Cortex of kidney (tissue), 1 donor: ENCODE measurements at places on chromosomes 7 and 10.

- no peak for DNase-seq
These were observed 1087.0 kb upstream of the LRRTM3 start for GRCh38 chr10:65838811-65839210.

GRCh38 chr7:107495516-107495915, 25.7 kb downstream of the GPR22 start:
- DNase-seq = no peak

GRCh38 chr7:108001764-108002725, 916 bp downstream of the LAMB1 start:
- DNase-seq = no peak

DNA sequence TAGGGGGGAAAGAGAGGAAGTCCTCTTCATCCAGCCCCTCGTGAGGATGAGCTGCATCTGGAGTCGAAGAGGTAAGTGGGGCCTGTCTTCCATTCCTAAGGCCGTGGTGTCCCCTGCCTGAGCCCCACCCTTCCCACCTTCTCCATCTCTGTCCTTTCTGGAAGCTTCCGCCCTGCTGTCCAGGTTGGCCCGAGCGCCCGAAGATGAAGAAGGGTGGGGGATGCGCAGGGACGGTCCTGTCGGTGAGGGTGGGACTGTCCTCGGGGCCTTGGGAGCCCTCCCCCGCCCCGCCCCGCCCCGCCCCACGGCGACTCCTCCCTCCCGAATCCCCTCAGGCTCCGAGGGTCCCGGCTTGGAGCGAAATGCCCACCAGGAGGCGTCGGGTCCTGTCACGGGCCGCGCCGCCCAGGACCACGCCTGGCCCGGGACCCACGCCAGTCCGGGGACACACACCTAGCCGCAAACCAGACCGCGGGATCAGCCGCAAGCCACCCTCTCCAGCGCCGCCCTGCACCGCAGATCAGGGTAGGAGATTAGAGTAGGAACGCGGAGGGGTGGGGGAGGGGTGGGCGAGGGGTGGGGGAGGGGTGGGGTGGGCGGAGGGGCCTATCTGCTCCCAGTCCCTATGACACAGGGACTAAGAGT, 15.3 kb downstream of the GPRIN2 start:
- DNase-seq = no peak

DNA sequence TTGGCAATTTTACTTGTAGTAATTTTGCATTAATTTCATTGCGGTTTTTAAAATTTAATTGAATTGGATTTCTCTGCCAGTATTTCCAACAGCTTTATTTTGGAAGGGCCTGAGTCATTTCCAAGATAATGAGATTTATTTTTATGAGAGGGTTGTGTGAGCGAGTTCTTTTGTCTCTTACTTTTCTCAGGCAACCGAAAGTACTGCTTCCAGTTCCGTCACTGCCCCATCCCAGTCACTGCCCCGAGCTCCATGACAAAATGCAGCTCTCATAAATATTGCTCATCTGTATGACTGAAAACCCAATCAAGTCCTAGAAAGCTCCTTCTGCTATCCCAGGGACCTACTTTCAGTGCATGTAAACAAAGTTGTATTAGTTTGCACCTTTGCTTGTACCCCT, 468.4 kb upstream of the SEMA3D start:
- no peak for DNase-seq

GRCh38 chr7:148142660-148143248, 447.8 kb upstream of the C7orf33 start:
- no peak for DNase-seq

DNA sequence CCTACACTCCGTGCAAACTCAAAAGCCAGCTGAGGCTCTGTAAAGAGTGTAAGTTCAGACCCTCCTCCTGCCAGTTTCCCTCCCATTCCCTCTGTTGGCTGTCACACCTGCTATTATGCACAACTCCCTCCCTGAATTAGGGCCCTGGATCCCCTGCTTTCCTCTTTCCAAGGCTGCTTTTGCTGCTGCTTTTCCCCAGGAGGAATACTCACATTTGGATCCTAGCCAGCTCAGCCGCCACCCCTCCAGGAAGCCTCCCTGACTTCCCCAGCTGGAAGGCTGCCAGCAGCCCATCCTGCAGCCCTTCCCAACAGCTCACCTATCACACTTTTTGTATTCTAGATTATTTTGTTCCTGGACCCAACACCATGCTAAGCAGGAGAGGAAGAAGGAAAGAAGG, 40.9 kb upstream of the WDR11 start:
- DNase-seq = no peak

DNA sequence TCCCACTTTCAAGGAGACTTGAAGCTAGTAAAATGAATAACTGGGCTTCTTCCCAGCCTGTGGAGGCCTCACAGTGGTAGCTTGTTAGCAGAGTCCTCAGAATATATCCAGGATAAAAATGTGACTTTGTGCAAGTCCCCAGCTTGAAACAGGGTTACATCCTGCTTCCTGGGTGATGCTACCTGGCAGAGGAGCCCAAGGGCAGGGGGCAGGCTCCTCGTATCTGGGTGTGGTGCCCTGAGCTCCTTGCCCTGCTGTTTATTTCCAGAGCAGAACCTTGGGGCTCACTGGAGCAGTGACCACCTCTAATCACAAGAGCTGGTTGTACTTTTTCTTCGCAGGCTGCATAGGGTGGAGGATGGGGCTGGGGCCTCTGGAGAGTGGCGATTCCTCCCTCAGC, 94.8 kb downstream of the GRK5 start:
- no peak for DNase-seq

DNA sequence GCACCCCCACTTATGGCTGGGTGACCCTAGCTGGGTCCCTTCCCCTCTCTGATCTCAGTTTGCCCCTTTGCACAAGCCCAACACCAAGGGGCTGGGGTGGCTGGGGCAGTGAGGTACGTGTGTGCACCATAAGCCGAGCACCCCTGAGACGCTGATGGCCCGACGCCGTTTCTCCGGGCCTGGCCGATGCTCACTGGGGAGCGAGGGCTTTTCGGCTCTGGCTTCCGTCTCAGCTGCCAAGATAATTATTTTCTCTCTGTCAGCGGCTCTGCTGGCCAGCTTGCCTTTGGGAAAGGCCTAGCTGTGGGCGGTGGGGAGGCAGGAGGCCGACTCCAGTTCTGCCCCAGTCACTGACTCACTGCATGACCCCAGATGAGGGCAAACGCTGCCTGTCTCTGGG, 91.0 kb downstream of the ZMIZ1 start:
- DNase-seq = no peak

DNA sequence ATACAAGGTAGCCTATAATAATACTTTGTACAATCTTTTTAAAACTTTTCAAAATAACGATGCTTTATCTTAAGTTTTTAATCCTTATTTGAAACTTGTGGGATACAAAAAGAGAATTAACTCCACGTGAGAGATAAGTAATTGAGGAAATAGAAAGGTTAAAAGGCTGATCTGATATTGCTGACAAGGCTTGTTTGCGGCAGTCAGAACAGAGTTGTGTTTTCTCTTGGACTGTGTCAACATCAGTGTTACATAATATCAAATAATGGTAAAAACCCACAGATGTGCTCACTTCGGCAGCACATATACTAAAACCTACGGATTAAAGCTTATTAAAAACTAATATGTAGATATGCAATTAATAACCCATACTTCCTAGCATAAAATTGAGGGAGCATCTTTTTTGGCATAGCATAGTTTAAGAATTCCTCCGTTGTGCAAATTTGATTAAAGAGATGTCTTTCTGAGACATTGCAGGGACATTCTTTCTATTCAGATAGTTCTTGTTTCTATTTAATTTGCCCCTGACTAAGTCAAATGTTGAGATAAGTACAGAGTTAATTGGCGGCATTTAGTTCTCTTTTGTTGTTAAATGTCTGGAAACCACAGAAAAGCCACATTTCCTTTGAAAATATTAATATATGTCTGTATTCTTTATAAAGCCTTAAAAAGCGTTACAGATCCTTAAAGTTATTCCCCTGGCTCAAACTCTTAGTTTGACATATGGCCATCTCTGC, 63.3 kb downstream of the FAM185A start:
- no peak for DNase-seq

- DNase-seq = no peak
These were observed 67.0 kb upstream of the VIPR2 start for GRCh38 chr7:159211540-159212182.

DNA sequence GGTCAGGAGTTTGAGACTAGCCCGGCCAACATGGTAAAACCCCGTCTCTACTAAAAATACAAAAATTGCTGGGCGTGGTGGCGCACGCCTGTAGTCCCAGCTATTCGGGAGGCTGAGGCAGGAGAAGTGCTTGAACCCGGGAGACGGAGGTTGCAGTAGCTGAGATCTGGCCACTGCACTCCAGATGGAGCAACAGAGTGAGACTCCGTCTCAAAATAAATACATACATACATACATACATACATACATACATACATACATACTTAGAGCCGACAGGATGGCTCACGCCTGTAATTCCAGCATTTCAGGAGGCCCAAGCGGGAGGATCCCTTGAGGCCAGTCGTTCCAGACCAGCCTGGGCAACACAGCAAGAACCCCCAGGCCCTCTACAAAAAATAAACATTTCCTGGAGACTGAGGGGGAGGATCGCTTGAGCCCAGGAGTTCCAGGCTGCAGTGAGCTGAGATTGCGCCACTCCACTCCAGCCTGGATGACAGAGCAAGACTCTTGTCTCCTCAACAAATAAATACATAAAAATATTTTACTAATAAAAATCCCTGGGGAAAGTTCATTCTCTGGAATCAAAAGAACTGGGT, 90.9 kb upstream of the TNRC18 start:
- no peak for DNase-seq

DNA sequence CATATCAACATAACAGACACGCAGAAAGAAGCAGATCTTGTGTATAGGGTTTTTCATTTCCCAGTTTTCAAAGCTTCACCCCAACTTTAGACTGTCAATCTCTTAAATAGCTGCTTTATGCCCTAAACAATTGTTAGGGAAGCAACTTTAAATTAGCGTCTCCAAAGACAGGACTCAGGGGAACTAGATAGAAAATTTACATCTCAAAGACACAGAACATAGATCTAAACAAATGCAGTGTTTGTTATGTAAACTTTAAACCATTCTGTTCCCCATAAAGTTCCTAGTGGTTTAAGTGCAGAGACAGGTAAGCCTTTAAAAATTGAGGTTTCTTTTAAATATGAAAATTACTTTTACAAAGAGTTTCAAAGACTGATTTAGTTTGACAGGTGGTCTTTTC, 379.2 kb upstream of the GHITM start:
- DNase-seq = no peak

DNA sequence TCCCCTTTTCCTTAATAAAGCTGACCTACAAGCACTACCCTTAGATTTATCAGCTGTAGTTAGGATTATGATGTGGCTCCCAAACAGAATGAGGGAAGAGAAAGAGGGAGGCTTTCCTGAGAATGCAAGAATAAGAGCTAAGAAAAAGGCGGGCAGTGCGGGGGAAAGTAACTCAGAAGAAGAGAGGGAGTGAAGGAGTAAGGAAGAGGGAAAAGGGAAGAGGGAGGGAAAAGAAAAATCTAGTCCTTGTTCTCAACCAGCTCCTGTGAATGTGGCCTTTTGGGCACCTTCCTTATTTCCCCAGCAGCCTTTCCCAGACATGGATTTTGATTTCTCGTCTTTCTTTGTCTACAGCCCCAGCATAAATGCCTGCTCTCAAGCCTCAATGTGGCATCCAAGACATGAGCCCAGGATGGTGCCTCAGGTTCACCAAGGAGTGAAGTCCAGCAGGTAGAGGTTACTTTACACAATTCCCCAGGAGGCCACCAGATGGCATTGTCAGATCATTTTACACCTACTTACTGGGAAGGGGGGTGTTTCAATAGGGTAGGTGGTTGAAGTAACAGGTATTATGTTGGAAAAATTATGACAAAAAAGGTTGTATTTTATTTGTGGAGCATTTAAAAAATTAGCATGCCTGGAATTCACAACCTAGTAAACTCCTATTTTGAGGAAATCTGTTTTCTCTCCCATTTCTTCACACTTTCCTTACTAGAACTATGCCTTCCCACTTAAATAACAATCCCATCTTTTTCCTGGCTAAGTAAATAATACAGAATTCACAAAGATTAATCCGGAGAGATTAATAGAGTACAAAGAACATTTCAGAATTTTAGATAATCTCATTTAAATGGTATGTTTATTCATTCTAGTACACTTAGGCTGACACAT, 106.5 kb downstream of the HTR7 start:
- DNase-seq = no peak

DNA sequence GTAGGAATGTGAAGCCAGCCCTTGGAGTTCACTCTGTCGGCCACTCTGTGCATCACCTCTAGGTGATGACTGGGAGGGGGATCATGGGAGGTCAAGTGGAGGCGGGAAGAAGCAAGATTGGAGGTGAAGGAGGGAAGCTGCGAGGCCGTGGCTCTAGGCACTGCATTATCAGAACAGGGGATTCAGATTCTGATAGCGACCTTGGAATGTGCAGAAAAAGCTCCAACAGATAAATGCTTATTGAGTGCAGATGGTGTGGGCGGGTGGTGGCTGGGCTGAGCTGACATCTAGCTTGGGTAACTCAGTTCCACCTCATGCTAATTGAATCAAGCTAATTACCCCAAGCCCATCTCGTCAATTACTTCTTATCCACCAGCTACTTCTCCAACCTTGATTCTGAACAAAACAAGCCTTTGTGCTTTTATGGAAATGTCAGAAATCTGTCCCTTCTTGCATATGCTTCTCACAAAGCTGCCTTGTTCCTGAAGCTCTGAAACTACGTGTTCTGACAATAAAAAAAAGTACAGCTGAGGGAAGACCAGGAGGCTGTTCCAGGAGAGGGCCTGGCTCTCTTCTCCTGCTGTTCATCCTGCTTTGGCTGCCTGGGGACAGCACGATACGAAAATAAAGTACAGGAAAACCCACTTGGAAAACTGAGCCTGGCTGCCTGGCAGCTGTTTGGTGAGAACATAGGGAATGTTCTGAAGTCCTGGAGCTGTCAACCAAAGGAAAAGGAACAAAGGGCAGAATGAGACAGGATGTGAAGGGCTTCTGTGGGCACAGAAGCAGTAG, 27.5 kb downstream of the STRA8 start:
- no peak for DNase-seq

- DNase-seq = no peak
These were observed 16.2 kb downstream of the ZNF425 start for GRCh38 chr7:149109969-149110368.
